ENCODE measurements at places on chromosomes 6 and 20.

DNA sequence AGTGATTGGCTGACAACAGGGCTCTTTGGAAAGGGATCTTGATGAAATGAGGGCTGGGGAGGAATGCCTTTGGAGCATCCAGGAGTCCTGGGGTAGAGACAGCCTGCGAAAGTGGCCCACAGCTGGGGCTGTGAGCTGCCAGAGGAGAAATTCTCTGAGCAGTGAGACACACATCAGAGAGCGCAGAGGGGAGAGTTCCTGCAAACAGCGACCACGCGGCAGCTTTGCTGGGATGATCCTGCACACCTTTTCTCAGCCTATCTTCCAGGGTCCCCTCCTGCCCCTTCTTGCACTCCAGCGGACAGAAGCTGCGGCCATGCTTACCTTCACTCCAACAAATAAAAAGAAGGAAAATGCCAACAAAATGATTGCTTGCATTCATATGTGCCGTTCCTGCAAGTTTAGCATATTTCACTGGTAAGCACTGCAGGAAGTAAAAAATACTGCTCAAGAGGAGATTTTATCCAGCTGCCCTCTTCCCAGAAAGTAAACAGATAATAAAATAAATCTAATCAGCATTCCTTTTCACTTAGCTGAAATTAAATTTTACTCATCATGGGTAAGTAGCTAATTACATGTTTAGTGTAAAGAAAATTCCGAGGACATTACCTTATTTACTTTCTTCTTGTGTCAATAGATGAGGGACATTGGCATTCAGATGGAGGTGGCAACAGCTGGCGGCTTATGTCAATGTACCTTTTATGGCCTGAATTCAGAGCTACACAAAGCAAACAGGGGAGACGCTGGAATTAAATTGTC, 339.9 kb upstream of the ARID1B start:
- H3K36me3 ChIP-seq, result no peaks in the 10 kb centered on the region
- DNase-seq, result no peak
- no peak overlapping the region for H3K4me3 ChIP-seq

DNA sequence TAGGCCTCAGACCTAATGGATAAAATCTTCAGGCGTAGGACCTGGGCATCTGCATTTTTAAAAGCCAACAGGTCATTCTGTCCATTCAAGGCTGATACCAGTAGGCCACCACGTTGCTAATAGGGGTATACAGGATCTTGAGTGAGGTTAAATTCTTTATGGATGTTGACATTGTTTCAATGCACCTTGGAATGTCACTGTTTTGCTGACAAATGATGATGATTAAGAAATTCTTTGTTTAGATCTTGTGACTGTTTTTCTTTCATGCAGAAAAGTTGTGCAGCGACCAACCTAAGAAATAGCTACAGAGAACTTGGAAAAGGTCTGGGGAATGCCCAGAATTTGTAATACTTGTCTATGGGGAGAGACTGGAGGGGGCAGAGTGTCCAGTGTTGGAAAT, 101.1 kb upstream of the CLDN20 start:
- peaks cover 2% of the 10 kb centered on the region for H3K36me3 ChIP-seq
- no peak overlapping the region for H3K27ac ChIP-seq
- no peaks in the 10 kb centered on the region for H3K4me1 ChIP-seq
- H3K4me3 ChIP-seq, result no peak overlapping the region
- DNase-seq, result no peak

DNA sequence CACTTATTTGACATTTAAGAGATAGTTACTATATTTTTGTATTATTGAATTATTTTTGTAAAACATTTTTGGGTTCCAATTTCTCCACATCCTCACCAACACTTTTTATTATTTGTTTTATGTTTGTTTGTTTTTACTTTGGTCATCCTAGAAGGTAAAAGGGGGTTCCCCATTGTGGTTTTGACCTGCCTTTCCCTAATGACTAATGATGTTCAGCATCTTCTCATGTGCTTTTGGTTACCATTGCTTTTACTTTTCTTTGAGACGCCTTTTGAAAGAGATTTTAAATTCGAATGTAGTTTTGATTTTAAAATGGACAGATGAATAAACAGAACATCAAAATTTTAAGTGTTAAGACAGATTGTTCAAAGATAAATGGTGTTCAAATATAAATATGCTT, 46.9 kb downstream of the AK9 start:
- no peaks in the 10 kb centered on the region for H3K4me1 ChIP-seq
- no peak for DNase-seq
- H3K27ac ChIP-seq, result no peak overlapping the region
- H3K36me3 ChIP-seq, result peaks cover 9% of the 10 kb centered on the region

DNA sequence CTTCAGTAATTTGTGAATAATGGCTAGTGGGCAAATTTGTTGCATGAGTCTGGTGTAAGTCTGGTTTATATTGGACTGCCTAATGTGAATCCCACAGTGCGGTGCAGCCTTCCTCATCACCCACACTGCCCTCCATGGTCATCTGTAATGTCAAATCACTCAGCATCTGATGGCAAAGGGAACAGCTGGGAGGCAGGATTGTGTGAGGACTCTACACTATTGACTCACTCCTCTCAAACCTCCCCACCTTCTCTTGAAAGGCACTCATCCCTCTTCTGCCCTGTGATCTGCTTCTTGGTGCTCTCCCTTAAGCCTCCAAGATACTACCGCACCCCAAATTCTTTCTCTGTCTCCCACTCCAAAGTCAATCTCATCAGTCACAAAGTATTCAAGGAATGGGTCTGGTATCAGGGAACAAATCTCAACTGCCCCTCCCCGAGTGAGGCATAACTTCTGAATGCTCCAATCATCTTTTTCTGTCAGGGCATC, 146.0 kb upstream of the BEND6 start:
- H3K4me1 ChIP-seq, result no peaks in the 10 kb centered on the region
- H3K27ac ChIP-seq, result no peak overlapping the region

GRCh38 chr20:63908008-63908682, 13.2 kb downstream of the DNAJC5 start:
- peaks cover 42% of the 10 kb centered on the region for H3K4me1 ChIP-seq
- DNase-seq, result no peak
- H3K27me3 ChIP-seq, result no peaks in the 10 kb centered on the region
- peak overlapping the region; percentile 13 for H3K27ac ChIP-seq
- H3K4me3 ChIP-seq, result no peak overlapping the region
- peaks cover 8% of the 10 kb centered on the region for H3K36me3 ChIP-seq

DNA sequence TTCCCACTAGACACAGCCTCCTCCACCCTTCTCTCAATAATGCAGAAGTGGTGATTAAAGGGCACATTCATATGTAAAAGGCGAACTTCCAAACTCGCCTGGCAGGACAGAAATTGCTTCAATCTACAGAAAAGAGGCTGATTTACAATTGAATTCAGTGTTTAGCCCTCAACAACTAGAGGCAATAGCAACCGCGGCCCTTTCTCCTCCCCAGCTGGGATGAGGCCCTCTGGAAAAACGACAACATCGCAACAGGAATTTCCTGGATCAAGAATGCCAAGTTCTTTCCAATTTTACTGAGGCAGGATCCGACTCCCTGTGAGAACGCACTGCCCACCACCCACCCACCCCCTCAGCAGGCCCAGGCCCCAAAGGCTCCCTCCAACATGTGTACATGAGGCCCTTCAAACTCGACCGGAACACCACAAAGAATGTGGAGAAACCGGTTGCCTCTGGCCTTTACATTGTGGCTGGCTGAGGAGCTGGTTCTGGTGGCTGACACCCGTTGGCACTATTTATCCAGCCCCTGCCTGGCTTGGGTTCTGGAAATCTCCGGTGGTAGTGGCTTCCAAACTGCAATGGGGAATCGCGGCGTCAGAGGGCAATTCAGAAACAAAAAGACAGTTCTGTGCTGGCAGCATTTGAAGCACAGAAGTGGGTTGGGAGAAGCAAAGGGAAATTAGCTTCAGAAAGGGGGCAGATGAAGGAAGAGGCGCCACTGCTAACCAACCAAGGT, 36.8 kb downstream of the ZMYND8 start:
- H3K27ac ChIP-seq, result no peak overlapping the region
- H3K36me3 ChIP-seq, result peaks cover 6% of the 10 kb centered on the region
- DNase-seq, result no peak
- no peaks in the 10 kb centered on the region for H3K27me3 ChIP-seq
- no peak overlapping the region for H3K4me3 ChIP-seq
- peaks cover 56% of the 10 kb centered on the region for H3K4me1 ChIP-seq

- no peak for DNase-seq
- H3K36me3 ChIP-seq, result peaks cover 1% of the 10 kb centered on the region
- no peaks in the 10 kb centered on the region for H3K27me3 ChIP-seq
- H3K27ac ChIP-seq, result no peak overlapping the region
- peak overlapping the region; percentile 13 for H3K4me3 ChIP-seq
- peaks cover 52% of the 10 kb centered on the region for H3K4me1 ChIP-seq
Measured at GRCh38 chr6:25053875-25054371, 118.2 kb upstream of the RIPOR2 start.

- H3K36me3 ChIP-seq, result peaks cover 1% of the 10 kb centered on the region
- no peak for DNase-seq
- H3K4me1 ChIP-seq, result no peaks in the 10 kb centered on the region
- H3K27ac ChIP-seq, result no peak overlapping the region
Measured at GRCh38 chr20:9103955-9104354, 35.1 kb downstream of the PLCB4 start.

DNA sequence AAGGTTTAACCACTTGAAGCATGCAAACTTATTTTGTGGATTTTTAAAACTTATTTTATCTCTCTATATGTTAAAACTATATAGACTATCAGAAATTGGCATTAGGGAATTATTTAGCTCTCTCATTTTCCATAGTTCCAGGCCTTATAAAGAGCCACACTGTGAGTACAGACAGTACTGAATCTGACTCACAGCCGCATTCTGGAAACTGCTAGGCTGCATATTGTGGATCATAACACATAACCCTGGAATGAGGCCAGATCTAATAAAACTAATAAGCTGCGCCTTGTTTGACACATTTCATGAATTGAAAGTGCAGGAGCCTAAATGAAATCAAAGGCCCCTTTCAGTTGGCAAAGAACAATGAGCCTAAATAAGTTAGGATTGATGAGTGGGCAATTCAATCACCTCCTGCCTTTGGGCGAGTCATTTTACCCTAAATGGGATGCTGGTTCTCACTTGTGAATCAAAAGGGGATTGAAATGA, 308.4 kb downstream of the PACRG start:
- no peak overlapping the region for H3K4me3 ChIP-seq
- peaks cover 1% of the 10 kb centered on the region for H3K36me3 ChIP-seq
- H3K27ac ChIP-seq, result no peak overlapping the region
- DNase-seq, result no peak

GRCh38 chr6:138570725-138571029, 71.4 kb upstream of the NHSL1 start:
- no peak for DNase-seq
- no peaks in the 10 kb centered on the region for H3K36me3 ChIP-seq
- H3K4me3 ChIP-seq, result no peak overlapping the region
- H3K4me1 ChIP-seq, result no peaks in the 10 kb centered on the region

- no peak overlapping the region for H3K4me3 ChIP-seq
- peaks cover under 1% of the 10 kb centered on the region for H3K36me3 ChIP-seq
- no peaks in the 10 kb centered on the region for H3K27me3 ChIP-seq
- H3K27ac ChIP-seq, result no peak overlapping the region
- no peak for DNase-seq
- no peaks in the 10 kb centered on the region for H3K4me1 ChIP-seq
Measured at GRCh38 chr6:72321788-72322187, 300.1 kb upstream of the KCNQ5 start.

DNA sequence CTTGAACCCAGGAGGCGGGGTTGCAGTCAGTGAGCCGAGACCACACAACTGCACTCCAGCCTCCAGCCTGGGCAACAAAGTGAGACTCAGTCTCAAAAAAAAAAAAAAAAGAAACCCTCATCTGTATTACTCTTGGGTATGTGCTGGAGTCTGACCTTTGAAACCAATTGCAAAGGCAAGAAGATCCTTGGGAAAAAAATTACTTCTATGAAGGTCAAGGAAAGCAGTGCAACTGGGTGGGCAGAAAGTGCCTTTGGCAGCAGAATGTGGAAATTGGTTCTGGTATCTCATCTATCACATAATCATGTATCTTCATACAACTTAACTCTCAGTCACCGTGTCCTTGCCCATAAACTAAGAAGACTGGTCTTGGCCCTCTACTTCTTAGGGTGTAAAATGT, 7.7 kb upstream of the RPL7L1 start:
- peaks cover 23% of the 10 kb centered on the region for H3K36me3 ChIP-seq
- no peak for DNase-seq
- no peaks in the 10 kb centered on the region for H3K4me1 ChIP-seq
